ENCODE measurements at places on chromosomes 6 and 20.

DNA sequence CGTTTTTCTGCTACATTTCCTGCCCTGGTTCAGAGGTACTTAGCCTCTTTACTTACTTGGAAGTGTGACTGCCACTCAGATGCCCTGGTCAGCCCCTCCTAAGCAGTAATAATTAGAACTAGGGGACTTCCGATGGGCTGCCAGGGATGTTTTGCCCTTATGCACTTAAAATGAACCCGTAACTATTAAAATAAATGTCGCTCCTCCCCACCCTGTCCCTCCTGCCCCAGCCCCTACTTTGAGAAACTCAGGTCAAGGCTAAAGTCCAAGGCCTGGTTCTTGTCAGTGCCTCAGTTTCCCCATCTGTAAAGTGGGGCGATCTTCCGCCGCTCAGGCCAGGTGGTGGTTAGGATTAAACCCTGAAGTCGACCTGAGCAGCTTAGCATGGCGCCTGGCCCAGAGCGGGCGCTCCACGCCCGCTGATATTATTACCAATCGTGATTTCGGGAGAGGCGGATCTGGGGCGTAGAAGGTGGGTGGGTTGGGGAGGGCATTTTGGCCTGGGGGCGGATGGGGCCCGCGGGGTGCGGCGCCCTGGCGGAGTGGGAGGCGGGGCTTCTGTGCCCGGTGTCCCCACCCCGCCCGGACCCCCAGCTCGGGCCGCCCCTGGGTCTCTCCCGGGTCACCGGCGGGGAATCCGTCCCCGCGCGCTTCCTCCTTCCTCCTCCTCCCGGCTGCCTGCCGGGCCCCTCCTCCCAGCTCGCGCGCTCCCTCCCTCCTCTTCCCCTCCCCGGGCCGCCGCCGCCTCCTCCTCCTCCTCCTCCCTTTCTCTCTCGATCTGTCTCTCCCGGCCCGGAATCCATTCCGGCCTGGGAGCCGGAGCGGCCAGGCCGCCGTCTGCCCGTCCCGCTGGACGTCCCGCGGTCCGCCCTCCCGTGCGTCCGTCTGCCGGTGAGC lies at the start of gene SRC:
SRC (plus strand) TSS at position 802 of the 897 bp plus-strand sequence. CDS start 38,014 bp downstream, outside the sequence.
- DNase-seq: peak; percentile 90

GRCh38 chr6:144477856-144478255 lies 192.7 kb downstream of the UTRN start:
- no peak for DNase-seq

DNA sequence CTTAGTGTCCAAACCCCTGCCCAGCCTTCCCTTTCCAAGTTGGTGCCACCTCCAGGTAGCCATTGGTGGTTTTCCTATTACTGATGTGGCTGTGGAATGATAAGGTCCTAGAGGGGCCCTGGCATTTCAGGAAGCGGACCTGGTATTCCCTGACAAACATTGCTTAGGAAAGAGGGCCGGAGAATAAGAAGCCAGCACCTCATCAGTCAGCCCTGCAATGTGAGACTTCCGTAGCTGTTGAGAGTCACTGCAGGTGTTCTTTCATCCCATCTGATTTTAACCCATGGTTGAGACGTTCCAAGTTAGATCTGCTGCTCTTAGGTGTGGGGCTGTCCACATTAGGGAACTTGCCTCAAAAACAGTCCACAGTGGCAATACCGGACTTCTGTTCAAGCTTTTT lies 14.8 kb upstream of the NPEPL1 start:
- DNase-seq: no peak

GRCh38 chr6:29183594-29183993 lies 12.9 kb downstream of the OR2J2 start:
- no peak for DNase-seq

GRCh38 chr6:36720251-36721141 lies 22.9 kb downstream of the RAB44 start:
- DNase-seq: no peak

DNA sequence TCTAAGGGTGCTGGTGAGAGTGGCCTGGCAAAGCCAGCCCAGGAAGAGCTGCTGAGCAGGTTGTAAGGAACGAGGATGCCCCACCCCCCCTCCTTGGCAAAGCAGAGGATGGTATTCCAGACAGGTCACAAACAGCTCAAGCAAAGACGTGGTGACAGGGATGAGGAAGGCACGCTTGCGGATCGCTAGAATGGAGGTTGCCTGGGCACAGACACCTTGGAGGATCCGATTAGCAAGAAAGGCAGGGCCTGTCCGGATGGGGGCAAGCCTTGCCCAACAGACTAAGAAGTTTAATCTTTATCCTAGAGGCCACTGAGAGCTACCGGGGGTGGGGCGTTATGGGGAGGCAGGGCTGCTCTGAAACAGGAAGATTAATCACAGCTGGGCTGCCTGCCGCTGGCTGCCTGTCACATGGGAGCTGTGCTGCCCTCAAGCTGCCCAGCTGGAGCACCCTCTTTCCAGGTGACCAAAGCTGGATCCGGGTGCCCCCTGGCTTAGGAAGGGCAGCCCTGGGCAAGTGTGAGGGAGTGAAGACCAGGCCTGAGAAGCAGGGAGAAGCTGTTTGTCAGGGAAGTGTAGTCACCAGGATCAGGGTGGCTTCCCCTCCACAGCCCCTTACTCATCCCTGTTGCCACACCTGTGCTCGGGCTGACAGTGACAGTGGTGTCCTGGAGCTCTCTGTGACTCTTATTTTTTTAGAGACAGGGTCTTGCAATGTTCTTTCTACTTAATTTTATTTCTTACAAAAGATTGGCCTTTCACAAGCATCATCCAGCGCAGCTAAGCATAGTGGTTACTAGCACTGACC lies 9.1 kb upstream of the MAPK13 start:
- no peak for DNase-seq

All from urothelium cell line (cell line).